ENCODE measurements at places on chromosomes 7 and 10.

DNA sequence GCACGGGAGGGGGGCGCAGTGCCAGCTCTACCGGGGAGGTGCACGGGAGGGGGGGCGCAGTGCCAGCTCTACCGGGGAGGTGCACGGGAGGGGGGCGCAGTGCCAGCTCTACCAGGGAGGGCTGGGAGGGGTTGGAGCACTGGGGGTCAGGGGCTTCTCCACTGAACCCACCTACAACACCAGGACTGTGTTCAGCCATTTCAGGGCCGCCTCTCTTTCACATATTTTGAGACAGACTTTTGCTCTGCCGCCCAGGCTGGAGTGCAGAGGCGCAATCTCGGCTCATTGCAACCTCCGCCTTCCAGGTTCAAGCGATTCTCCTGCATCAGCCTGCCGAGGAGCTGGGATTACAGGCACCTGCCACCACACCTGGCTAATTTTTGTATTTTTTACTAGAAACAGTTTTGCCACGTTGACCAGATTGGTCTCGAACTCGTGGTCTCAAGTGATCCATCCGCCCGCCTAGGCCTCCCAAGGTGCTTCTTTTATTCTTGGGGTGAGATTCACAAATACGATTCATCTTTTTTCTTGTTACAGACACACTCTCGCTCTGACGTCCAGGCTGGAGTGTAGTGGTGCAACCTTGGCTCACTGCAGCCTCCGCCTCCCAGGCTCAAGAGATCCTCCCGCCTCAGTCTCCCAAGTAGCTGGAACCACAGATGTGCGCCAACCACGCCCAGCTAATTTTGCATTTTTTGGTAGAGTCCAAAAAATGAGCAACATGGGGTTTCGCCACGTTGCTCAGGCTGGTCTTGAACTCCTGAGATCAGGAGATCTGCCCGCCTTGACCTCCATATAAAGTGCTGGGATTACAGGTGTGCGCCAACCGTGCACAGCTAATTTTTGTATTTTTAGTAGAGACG, 37.0 kb downstream of the ADAP1 start:
- DNase-seq: no peak
- no peak overlapping the region for H3K27ac ChIP-seq
- H3K4me1 ChIP-seq: peaks cover 8% of the 10 kb centered on the region
- H3K27me3 ChIP-seq: no peaks in the 10 kb centered on the region
- H3K36me3 ChIP-seq: no peaks in the 10 kb centered on the region
- H3K4me3 ChIP-seq: no peak overlapping the region

GRCh38 chr10:58743466-58744115, 230.9 kb downstream of the BICC1 start:
- DNase-seq: no peak
- H3K27me3 ChIP-seq: no peaks in the 10 kb centered on the region
- H3K36me3 ChIP-seq: no peaks in the 10 kb centered on the region
- no peaks in the 10 kb centered on the region for H3K4me1 ChIP-seq

GRCh38 chr10:58467931-58468635, 44.6 kb upstream of the BICC1 start:
- DNase-seq: no peak
- H3K4me1 ChIP-seq: no peaks in the 10 kb centered on the region
- peaks cover 31% of the 10 kb centered on the region for H3K27me3 ChIP-seq
- H3K27ac ChIP-seq: no peak overlapping the region

- no peak overlapping the region for H3K27ac ChIP-seq
- H3K4me1 ChIP-seq: peaks cover 5% of the 10 kb centered on the region
- no peak for DNase-seq
- H3K4me3 ChIP-seq: no peak overlapping the region
- H3K36me3 ChIP-seq: no peaks in the 10 kb centered on the region
- no peaks in the 10 kb centered on the region for H3K27me3 ChIP-seq
These were observed 9.2 kb downstream of the ANXA7 start for GRCh38 chr10:73404690-73405089.

GRCh38 chr7:133888061-133888930, 238.8 kb upstream of the LRGUK start:
- H3K36me3 ChIP-seq: no peaks in the 10 kb centered on the region
- no peak for DNase-seq
- H3K4me3 ChIP-seq: no peak overlapping the region
- no peaks in the 10 kb centered on the region for H3K27me3 ChIP-seq
- no peak overlapping the region for H3K27ac ChIP-seq

All from HCT116 (cell line).